ENCODE measurements at places on chromosomes 11 and 22.

GRCh38 chr11:65573391-65574079 lies 1.2 kb downstream of the FAM89B start:
- DNase-seq = no peak

- no peak for DNase-seq
Observed at GRCh38 chr11:46183819-46184218, 62.6 kb upstream of the PHF21A start.

- no peak for DNase-seq
Observed at GRCh38 chr11:70371241-70371640, 27.1 kb upstream of the CTTN start.

DNA sequence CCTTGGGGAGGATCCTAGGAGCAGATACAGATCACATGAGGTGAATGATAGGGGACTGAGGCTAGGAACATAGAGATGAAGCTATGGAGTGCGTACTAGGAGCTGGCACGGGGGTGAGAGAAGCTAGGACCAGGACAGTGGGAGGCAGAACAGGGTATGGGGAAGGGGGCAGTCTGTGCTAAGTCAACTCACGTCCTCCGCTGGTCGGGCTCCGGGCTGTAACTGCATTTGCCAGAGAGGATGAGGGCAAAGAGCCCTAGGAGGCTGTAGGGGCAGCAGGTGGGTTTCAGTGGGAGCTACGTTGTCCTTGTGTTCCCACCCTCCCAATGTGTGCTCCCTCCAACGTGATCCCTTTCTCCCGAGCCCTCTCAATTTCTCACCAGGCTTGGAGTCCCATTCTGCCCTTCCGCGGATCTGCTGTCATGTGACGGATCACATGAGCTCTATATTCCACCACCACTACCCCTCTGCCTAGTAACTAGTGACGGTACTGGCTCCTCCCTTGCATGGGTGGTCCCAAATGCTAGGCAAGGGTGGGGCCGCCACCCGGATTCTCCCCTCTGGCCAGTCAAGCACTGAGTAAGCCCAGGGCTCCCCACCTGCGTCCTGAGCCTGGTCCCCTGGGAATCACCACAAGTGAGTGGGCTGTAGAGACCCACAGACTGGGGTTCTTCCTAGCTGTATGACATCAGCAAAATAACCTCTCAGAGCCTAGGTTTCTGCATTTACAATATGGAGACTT lies at the start of gene TPP1:
TPP1 (minus strand) TSS at position 419 of the 742 bp plus-strand sequence; CDS start at position 397, 22 bp downstream.
- DNase-seq = peak; percentile 97

GRCh38 chr11:76240666-76241065 lies 34.4 kb upstream of the WNT11 start:
- no peak for DNase-seq

- DNase-seq = no peak
Observed at GRCh38 chr22:38792833-38793232, 1.1 kb downstream of the DNAL4 start.

DNA sequence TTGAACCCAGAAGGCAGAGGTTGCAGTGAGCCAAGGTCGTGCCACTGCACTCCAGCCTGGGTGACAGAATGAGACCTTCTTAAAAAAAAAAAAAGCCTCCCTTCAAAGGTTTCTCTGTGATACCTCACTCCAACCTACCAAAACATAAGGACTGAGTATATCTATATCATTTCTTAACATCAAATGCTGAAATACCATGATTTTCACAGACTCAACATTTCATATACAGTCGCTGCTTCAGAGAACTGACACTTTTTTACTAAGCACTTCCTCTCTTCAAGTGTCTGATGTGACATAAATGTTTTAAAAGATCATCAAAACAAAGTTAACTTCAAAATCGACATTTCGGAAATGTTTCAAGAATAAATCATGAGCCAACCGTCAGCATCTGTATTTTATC lies 12.0 kb downstream of the PRR14L start:
- DNase-seq = no peak

- no peak for DNase-seq
Observed at GRCh38 chr11:129374993-129375750, 476 bp upstream of the BARX2 start.

- DNase-seq = no peak
Observed at GRCh38 chr22:23774922-23775436, 2.3 kb downstream of the MMP11 start.

- no peak for DNase-seq
Observed at GRCh38 chr11:122146475-122146874, 30.5 kb upstream of the BLID start.

DNA sequence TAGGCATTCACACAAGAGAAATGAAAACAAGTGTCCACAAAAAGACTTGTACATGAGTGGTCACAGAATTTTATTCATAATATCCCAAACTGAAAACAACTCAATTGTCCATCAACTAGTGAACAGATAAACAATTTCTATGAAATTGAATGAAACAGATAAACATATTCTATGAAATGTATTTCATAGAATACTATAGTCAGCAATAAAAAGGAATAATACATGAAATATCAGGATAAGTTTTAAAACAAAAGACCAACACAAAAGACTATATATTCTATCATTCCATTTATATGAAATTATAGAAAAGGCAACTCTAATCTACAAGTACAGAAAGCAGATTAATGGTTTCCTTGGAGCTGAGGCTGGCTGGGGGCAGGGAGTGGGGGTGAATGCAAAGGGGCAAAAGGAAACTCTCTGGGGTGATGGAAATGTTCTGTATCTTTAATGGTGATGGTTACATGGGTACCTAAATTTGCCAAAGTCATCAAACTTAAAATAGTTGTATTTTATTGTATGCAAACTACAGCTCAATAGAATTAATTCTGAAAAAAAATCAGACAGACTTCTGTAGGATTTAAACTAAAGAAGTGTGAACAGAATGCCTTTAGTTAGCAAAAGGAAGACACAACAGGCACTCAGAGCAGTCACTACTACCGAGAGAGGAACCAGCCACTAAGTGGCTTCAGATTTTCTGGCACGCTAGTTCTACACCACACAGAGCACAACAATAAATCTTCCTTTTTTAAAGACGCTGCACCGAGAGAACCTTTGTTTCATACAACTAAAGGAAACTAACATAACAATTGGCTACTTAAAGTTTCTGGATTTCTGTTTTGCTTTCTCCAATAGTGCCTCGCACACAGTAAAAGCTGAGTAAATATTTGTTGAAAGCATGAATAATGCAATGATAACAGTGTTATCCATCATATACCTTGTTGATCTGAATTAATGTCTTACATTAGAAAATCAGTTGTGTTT lies 15.4 kb downstream of the CCDC34 start:
- DNase-seq = no peak

DNA sequence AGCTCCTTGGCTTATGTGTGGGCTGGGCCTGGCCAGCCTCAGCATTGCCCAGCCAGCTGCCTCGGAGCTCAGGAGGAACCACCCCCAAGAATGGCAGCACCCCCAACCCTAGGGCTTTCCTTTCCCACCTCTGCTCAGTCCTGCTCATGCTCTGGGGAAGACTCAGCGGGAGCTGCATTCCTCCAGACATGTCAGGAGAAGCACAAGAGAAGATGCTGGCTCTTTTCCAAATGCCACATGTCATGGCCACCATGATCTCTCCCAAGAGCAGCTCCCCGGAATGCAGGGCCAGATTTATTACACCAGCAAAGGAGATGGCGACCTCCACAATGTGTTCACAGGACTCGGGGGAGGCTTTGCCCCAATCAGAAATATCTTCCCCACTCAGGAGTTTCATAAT lies 143.7 kb downstream of the PKNOX2 start:
- no peak for DNase-seq

GRCh38 chr11:31922450-31922849 lies 111.3 kb upstream of the PAX6 start:
- DNase-seq = no peak

- DNase-seq = no peak
Observed at GRCh38 chr22:46143491-46144147, 6.7 kb upstream of the PPARA start.

DNA sequence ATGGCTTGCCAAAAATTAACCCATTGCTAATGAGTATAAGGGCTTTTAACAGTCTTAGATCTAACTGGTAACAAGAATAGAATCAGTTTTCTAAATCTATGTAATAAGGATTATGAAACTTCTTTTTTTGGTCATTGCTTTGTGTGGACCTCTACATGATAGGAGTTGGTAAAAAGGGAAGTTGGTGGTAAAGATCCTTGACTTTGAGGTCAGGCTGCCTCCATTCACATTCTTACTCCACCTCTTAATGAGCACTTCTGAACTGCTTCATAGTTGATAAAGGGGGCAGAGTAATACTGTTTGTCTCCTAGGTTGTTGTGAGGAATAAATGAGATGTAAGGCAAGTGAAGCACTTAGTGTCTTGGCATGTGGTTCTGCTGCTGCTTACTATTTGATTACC lies 10.6 kb downstream of the EIF3M start:
- DNase-seq = no peak

- DNase-seq = no peak
Observed at GRCh38 chr11:78424334-78425270, 7.0 kb upstream of the GAB2 start.

All from GM10248 (cell line).